ENCODE measurements at places on chromosomes 12 and 14. TPM values are rescaled to one million over a fixed set of nuclear protein-coding genes. Genes with fewer than 3 reads are reported as not detected.

GRCh38 chr14:95538801-95539509 lies 4.1 kb downstream of the GLRX5 start:
- DNase-seq: no peak

DNA sequence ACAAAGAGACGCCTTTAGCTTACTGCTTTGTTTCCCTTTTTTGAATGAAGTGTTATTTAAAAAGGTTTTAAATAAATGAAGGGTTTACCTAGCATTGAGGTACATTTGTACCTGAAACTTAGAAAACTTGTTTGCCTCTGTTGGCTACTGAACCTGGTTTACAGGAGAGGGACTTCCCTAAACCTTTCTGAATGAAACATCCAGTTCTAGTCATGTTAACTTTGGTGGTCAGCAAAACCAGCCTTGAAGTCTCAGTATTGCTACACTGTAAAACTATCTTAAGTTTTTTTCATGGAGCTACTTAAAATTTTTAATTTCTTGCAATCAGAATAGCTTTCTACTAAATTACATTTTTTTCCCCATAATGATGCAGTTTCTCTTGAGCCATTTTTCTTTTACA lies 38.2 kb downstream of the RASSF8 start:
- no peak for DNase-seq

Gene ZDHHC22
- 0.08 TPM for polyA plus RNA-seq

DNA sequence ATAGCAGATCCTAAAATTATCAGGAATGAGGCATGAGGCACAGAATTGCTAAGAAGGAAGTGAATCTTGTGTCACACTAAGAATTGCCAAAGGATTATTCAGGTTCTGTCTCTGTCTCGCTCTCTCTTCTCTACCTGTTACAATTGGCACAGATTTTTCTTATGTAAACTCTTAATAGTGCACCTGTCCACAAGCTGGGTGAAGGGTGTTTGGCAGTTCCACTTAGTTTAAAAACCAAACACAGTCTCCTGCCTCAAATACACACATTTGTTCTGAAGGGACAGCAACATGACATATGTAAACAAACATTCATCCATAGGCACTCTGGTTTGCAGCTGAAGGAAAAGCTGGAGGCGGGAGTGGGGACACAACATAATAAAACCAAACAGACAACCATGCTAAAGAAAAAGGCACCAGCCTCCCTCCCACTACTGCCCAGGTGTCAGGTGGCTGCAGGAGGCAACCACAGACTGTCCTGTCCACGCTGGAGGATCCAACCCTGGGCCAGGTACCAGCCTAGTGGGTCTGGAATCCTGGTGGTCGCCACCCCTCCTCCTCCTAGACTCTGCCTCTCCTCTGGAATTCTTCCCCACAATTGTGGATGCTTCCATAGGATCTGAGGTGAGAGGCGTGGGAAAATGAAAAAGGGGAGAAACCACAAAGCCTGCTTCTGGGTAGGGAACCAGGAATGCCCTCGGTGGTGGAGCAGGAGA lies 81.2 kb downstream of the TMEM260 start:
- DNase-seq: no peak

- DNase-seq: no peak
Observed at GRCh38 chr12:75478116-75478794, 2.3 kb upstream of the GLIPR1 start.

DNA sequence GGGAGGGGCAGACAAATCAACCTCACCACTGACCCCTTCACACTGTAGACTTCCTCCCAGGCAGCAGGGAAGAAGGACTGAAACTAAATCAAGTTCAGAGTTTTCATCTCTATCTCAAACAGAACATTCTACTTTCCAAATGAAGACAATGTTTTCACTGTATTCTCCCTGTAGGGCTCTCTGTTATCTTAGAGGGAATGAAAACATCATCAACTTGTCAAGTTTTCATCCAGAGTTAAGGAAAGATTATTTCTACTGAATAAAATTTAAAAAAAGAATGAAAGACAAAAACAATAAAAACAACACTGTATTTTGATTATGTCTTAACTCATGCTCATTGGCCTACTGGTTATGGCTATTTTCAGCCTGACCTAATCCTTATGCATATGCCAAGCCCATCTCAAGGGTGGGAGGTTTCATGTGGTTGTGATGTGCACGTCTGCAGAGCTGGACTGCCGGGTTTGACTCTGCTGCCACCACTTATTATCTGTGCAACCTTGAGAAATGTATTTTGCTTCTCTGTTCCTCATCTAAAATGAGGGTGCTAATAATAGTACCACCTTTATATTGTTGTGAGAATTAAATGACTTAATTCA lies 152.0 kb upstream of the AVPR1A start:
- no peak for DNase-seq

- DNase-seq: no peak
Observed at GRCh38 chr12:24500421-24500820, 448.5 kb downstream of the BCAT1 start.

DNA sequence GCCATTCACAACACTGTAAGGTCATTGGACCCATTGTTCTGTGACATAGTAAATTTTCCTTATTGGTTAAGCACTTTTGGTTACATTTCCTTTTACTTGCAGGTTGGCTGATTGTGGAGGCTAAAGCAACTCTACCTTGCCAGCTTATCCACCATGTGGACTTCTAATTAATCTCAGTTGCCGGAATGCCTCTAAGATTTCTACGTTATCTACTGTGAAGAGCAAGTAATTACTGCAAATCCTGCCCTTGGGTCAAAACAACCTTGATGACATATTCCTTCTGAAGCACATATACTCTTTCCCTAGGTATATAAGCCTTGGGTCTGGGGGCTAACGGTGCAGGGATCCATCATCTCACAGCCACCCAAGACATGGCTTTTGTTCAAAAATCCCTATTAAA lies 19.5 kb upstream of the MORN3 start:
- DNase-seq: no peak

GRCh38 chr14:61620130-61620946 lies 75.0 kb upstream of the HIF1A start:
- peak; percentile 62 for DNase-seq

Gene SLC8B1
- polyA plus RNA-seq: 50.6 TPM

- peak; percentile 52 for DNase-seq
Observed at GRCh38 chr14:22556021-22556989, 32.7 kb downstream of the DAD1 start.

Gene FGF23
- not detected for polyA plus RNA-seq

- no peak for DNase-seq
Observed at GRCh38 chr12:116628989-116629388, 69.8 kb downstream of the MAP1LC3B2 start.

DNA sequence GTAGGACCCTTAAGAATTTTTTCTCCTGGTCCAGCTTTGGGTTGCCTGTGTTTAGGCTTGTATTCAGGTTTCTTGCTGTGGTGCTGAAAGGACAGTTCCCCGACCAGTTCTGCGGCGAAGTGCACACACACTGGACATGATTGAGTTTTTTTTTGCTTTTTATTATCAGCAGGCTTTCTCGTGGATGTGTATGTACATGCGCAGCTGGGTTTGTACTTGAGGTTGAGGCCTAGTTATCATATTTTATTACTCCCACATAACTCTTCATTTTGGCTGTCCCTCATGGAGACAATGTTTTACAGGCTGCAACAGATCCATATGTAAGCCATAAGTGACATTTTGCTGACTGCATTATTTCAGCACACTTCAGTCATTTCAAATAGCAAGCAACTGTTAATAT lies 2.5 kb downstream of the SCN8A start:
- DNase-seq: peak; percentile 61
